ENCODE measurements at places on chromosomes 16 and 17.

DNA sequence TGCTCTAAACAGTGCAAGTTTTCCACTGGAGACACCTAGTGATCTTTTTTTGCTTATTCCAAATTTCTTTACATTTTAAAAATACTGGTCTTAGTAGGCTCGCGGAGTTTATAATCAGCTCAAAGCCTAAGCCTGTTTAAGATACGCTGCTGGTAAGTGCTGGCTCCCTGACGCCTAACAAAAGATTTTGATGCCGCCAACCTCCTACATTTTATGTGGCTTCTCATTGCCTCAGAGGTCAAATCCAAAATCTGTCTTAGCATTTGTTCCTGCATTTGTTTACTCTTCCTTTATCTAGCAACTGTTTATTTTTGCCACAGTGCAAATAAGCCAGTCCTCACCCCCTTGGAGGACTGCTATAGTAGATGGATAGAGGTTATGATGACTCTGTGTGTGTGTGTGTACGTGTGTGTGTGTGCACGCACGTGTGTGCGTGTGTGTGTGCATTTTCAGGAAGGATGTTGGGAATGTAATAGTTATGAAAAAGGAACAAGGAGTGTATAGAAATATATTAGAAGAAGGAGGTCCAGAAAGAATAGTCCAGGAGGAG, 24.8 kb downstream of the HS3ST3B1 start:
- no peak for DNase-seq

- no peak for DNase-seq
These were observed 38.0 kb upstream of the GSG1L start for GRCh38 chr16:28101533-28101890.

GRCh38 chr17:64200080-64201032, 62.7 kb downstream of the TEX2 start:
- no peak for DNase-seq

- DNase-seq = no peak
These were observed 73.7 kb downstream of the TNRC6C start for GRCh38 chr17:78032166-78032565.

GRCh38 chr16:80563066-80563465, 22.3 kb downstream of the DYNLRB2 start:
- no peak for DNase-seq

DNA sequence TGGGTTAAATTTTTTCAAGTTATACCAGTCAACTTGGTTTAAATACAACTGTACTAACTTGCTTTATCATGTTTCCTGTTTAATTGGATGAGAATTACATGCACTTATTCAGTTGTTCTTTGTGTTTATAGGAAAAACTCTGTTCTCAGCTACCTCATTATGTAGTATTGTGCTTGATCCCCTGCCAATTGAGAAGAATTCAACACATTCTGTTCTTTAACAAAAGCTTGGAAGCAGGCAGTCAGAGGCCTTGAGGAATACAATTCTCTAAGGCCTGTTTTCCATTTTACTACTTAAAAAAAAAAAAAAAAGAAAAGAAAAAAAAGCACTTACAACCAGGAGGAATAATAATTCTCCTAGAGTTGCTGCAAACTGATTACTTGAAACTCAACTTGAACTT, 60.6 kb upstream of the CMIP start:
- DNase-seq = no peak

DNA sequence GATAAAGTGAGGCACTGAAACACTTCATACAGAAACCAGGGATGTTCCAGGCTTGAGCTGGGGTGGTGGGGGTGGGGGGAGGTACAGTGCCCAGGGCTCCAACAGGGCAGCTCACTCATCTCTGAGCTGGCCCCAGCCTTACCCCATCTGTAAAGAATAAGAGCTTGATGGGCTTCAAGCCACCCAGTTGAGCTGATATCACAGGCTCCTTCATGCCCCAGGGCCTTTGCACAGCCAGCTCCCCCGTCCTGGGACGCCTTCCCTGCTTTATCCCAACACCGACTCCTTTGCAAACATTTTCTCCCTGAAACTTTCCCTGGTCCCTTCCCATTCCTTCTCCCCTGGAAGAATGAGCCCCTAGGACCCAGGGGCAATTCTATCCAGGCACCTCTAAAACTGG, 261.7 kb downstream of the PARN start:
- no peak for DNase-seq

GRCh38 chr16:81251871-81252270, 13.4 kb downstream of the BCO1 start:
- peak; percentile 52 for DNase-seq

GRCh38 chr16:89265647-89266046, 48.1 kb downstream of the ZNF778 start:
- no peak for DNase-seq

DNA sequence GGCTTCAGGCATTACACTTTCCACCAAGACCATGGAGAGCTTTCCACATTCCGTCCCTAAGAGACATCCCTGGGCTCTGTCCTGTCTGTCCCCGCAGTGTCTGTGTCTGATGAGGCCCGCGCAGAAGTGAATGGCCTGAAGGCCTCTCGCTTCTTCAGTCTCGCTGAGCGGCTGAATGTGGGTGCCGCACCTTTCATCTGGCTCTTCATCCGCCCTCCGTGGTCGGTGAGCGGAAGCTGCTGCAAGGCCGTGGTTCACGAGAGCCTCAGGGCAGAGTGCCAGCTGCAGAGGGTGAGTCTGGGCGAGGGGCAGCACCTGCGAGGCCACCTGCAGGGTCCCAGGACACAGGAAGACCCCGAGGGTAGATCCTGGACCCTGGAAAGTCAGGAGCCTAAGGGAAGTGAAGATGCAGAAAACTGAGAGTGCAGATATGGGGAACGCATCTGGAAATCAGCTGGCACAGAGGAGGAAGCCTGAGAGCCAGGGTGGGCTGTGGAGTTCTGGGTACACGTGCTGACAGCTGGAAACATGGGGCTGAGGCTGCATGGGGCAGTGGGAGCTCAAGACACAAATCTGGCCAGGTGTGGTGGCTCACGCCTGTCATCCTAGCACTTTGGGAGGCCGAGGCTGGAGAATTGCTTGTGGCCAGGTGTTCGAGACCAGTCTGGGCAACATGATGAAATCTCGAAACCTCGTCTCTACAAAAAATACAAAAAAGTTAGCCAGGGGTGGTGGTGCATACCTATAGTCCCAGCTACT, 8.0 kb downstream of the CCNF start:
- DNase-seq = no peak

DNA sequence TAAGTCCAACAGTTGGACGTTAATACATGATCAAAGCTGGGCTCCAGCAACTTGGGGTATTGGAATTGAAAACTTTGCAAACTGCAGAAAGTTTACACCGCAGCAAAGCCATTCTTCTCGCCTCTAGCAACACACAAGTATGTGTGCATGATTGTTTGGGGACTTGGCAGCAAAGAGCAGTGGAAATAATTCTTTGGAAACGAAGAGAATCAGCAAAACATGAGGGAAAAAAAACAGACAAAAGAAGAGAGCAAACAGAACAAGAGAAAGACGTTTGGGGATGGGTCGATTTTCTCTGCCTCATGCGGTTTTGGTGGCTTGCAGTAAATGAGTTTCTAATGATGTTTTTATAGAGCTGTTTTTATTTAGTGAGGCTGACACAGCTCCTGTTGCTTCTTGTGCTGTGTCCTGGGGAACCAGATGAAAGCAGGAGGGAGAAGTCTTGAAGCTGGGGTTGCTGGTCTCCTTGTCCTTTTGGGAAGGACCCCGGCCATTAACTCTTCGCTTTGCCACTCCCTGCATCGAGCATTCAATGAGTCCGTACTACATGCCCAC, 502.9 kb downstream of the GRIN2A start:
- no peak for DNase-seq

DNA sequence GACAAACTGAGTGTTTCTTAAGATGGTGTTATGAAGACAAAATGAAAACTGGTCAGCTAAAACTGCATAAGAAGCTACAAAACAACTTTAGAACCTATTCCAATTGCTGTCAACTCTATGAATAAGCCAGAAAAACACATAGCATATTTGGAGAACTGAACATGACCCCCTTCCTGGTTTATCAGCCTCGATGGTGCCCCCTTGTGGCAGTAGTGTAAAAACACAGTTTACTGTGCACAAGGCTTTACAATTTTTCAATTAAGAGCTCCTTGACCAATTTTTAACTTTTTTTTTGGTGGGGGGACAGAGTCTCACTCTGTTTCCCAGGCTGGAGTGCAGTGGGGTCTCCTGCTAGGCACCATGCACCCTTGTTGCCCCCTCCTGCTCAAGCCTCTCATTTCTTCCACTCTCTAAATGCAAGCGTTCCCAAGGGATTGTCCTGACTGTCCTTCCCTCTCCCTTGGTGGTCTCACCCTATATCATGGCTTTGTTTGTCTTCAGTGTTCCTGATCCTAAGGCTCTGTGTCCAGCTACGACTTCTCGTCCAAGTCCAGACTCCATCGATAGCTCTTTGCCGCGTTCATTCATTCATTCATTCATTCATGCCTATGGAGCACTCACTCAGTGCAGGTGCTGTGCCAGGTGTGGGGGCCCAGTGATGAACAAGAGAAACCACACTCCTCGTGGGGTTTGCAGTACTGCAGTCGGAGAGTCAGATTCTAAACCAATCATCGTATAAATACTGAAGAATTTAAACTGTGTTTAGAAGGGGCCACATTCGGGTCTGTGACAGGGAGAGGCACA, 7.5 kb downstream of the EIF1 start:
- no peak for DNase-seq

DNA sequence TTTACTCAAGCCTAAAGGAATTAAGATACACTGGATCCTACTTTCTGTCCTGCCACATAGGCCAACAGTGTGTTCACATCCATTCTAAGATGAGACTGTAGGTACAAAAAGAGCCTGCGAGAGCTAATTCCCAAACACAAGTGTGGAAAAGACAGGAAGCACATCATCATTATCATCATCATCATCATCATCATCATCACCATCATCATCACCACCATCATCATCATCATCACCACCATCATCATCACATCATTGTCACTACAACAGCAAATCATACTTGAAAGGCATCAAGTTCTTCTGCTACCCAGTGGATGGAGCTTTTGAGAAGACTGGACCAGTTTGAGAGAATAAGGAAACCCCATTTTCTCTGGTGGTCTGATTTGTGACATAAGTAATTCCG, 268.1 kb downstream of the HS3ST3A1 start:
- no peak for DNase-seq

GRCh38 chr16:49019831-49020230, 261.8 kb downstream of the CBLN1 start:
- no peak for DNase-seq

DNA sequence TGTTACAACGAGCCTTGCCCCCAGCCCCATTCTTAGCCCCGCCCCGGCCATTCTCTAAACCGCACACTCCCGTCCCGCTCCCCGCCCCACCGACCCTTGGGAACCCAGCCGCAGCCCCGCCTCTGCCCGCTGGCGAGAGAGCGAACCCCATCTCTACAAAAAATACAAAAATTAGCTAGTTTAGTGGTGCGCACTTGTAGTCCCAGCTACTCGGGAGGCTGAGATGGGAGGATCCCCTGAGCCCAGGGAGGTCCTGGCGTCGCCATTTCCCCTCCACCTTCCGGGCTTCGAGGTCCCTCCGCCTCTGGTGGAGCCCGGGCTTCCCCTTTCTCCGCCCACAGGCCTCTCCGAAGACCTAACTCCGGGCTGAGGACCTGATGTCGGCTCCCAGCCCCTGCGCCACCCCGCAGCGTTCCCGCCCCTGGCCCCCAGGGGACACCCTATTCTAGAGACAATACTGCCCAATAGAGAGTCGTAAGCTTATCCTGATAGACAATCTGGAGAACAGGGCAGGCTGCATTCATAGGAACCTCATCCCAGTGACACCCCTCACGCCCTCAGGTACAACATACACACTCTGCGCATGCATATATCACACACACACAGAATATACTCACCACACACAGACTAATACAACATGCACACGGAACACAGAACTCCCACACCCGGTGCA, 480 bp upstream of the PROCA1 start:
- DNase-seq = no peak

DNA sequence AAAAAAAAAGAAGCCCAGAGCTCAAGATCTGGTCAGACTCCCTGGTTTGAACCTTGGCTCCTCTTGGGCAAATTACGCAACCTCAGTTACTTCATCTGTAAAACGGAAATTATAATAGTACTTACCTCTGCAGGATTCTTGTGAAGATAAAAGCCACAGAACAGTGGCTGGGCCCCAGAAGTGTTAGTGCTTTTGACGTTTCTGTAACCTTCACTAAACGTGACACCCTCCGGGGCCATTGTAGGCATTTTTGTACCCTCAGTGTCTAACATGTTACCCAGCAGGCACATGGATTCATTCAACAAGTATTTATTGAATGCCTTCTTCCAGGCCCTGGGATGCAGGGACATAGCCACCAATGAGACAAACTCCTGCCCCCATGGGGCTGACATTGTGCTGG, 58.0 kb downstream of the PITPNC1 start:
- DNase-seq = no peak

DNA sequence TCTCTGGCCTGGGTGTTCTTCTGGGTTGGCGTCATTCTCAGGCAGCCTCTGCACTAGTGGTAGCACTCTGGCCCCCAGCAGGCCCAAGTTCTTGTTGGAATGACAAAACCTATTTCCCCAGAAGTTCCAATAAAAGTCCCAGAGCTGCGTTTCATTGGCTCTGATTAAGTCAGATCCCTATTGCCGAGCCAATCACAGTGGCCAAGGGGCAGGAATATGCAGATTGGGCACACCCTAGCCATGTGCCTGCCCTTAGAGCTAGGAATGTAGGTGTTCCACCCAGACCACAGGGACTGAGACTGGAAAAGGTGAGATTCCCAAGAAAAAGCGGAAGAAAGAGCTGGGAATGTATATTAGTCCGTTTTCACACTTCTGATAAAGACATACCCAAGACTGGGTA, 44.9 kb upstream of the POLR3E start:
- DNase-seq = no peak

GRCh38 chr16:68214726-68215125, 21.2 kb downstream of the ESRP2 start:
- no peak for DNase-seq

- no peak for DNase-seq
These were observed 407 bp downstream of the MCRIP1 start for GRCh38 chr17:81832608-81833159.

- DNase-seq = no peak
These were observed 14.8 kb downstream of the SGCA start for GRCh38 chr17:50180620-50181019.

GRCh38 chr17:60724647-60725046, 47.0 kb downstream of the BCAS3 start:
- no peak for DNase-seq

GRCh38 chr16:15434079-15434424, 336 bp upstream of the BMERB1 start:
- no peak for DNase-seq
